AG20443 (cell line): ENCODE measurements at places on chromosomes 3 and 15.

- peak; percentile 94 for DNase-seq
Observed at GRCh38 chr3:133895208-133896001, at the start of gene RAB6B. RAB6B (minus strand) TSS chr3:133895882; CDS start chr3:133895466, 416 bp downstream.

- no peak for DNase-seq
Observed at GRCh38 chr3:17775073-17775472, 32.6 kb upstream of the TBC1D5 start.

DNA sequence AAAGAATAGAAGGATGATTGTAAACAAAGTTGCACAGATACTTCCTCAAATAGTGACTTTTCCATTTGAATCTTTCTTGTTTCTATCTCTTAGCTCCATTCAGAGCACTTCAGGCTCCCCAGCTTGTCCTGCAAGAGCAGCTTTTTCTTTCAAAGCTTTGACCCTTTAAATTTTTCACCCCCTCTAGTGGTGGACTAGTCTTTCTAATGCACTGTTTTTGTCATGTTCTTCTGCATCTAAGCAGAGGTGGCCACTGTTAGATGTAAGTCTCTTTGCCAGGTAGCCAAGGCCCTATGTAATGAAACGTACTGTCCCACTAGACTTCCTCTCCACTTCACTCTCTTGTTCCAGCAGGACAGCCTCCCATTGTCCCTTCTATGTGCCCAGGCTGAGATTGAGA, 74.0 kb upstream of the MANF start:
- peak; percentile 46 for DNase-seq

DNA sequence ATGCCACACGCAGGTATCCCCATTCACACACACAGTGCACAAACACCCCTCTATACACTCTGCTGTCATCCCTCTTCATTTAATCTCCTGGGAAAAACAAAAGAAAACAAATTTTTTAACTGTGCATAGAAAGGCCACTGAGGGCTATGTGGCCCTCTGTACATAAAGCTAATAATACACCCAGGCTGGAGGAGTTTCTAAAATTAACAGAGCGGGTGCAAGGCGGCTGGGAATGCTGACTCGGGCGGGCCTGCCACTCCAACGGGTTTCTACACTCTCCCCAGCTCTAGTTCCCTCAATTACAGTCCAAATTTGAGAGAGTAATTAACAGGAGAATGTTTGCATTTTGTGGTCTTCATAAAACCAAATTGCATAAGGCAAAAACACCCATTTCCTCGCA, 23.1 kb downstream of the HCN4 start:
- no peak for DNase-seq

DNA sequence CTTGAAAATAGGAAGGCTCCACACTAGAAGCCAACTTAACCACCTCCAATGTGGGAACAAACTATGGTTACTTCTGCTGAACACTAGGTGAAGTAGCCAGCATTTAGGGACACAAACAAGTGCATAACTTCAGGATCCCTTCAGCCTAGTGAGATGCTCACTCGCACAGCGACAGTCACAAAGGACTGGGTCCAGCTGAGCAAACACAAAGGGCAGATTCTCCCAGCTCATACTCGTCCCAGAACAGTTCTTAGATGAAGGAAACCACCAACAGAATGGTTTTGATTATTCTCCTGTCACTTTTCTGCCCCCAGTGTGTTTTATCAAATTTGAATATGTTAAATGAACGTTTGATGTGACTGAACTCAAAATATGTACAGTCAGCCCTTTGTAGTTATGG, 201.6 kb downstream of the KCNAB1 start:
- no peak for DNase-seq

GRCh38 chr15:33675246-33675645, 293.1 kb upstream of the CHRM5 start:
- DNase-seq, result peak; percentile 28

DNA sequence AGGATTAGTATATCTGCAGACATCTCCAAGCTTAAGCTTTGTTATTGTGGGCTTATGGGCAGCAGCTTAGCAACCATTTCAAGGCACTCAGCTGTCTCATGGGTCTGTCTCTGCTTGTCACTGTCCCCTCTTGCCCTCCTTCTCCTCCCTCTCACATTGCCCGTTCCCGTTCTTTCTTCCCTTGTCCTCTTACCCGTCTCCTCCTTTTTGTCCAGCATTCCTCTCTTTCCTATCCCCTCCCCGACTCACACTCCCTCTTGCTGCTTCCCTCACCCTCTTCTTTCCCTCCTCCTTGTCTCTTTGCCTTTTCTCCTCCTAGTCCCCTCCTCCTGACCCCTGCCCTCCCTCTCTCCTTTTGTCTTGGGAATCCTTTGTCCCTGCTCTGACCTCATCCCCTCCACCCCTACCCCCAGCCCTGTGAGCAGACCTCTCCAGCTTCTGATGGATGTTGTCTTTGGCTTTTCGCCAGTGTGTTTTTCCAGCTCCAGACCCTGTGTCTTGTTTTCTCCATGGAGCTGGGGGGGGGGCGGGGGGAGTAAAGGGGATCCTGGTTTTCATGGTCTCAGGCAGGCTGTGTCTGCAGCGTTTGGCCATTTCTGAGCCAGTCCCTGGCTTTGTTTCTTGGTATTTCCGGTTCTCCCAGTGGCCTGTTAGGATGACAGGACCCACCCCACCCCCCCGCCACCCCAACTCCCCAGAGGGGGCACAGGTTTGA, 47.9 kb upstream of the TRAK1 start:
- DNase-seq, result peak; percentile 53

GRCh38 chr15:38129531-38130204, 123.0 kb upstream of the SPRED1 start:
- DNase-seq, result peak; percentile 83

- DNase-seq, result no peak
Observed at GRCh38 chr15:73357999-73358665, 10.6 kb downstream of the HCN4 start.

DNA sequence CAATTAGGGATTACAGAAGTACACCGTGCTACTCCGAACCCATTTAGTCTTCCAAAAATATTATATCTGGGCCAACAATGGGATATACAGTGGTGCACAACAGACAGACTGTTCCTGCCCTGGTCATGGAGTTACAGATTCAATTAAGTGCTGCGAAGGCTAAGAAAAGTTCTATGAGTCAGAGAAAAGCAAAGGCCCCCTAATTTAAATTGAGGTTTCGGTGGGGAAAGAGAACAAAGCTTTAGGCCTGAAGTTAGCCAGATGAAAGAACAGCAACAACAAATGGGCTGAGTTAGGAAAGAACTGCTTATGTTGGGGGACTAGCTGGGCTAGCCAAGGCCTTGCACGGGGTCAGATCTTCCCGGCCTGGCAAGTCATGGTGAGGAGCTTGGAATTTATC, 131.8 kb downstream of the MDFIC2 start:
- no peak for DNase-seq

- DNase-seq, result no peak
Observed at GRCh38 chr3:15263120-15263519, 57.1 kb downstream of the CAPN7 start.

- no peak for DNase-seq
Observed at GRCh38 chr3:131692356-131692755, 189.6 kb upstream of the MRPL3 start.

GRCh38 chr15:83030021-83030420, 18.6 kb upstream of the C15orf40 start:
- no peak for DNase-seq

DNA sequence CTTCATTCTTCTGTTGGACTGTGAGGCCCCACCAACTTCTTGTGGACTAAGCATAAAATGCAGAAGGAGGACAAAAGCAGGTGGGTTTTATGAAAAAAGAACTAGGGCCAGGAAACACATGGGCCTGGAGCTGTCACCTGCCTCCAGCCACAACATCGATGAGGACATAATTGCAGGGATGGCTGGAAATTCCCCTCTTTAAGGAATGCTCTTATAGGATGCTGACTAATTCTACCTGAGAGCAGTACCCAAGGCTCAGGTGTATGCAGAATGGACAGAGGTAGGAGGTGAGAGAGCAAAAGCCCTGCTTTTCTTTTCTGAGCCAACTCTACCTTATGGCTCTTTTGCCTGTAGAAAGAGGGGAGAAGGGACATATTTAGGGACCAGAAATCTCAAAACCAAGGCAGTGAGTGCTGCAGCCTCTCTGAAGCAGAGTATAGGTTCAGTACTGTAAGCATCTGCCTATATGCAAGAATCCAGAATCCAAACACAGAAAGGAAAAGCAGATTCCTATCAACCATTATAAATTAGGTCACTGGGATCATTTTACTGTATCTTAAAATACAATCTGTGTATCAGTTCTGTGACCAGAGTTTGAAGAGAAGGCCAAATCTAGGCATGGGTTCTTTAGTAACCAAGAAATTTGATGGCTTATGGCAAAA, 205.3 kb upstream of the WNT5A start:
- DNase-seq, result no peak

GRCh38 chr3:178002113-178002512, 534.1 kb upstream of the KCNMB2 start:
- DNase-seq, result no peak

GRCh38 chr3:187742351-187743171, 2.7 kb downstream of the BCL6 start:
- no peak for DNase-seq

GRCh38 chr3:69560116-69560515, 174.2 kb upstream of the FRMD4B start:
- DNase-seq, result no peak

DNA sequence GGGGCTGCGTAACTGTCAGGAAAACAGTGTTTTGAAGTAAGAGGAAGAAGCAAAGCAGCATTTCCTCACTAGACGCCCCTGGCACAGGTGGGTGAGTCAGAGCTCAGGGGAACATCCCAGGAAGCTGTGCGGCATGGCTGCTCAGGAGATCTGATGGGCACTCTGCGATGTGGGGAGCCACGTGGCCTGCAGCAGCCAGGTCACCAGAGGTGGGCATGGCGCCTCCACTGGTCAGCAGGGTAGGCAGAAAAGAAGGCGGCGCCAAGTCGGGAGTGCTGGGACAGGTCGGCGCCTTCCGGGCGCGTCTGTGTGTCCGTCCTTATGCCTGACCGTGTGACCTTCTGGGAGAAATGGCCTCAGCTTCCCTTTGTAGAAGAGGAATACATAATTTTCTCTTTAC, 249.9 kb upstream of the ST8SIA2 start:
- DNase-seq, result no peak

DNA sequence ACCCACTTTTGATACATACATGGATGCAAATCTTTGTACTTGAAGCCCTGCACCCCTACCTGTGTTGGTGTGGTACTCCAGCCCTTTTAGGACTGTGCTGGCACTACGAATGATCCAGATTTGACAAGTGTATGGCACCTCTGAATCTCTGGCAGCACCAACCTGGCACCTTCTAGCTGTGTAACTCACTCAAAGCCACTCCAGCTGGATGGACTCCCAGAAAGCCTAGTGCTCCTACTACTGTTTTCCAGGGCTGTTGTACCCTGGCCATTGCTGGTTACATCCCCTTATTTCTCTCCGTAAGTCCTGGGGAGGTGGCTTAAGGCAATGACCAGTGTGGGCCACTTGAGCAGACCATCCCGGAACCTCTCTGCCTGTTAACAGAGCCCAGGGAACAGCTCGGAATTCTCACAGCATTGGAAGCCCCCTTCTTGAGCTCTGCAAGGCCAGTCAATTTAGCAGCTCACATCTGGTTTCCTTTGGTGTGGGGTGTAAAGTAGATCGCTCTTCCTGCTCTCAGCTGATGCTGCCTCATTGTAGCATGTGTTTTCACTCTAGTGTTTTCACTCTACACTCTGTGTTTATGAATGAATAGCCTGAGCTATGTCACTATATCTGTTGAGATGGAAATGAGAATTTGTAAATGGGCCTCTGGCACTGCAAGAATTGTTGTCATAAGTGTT, 12.2 kb downstream of the CALML4 start:
- DNase-seq, result no peak

GRCh38 chr3:110646055-110646454, 425.6 kb upstream of the NECTIN3 start:
- DNase-seq, result no peak

GRCh38 chr3:38500688-38501417, 4.7 kb downstream of the EXOG start:
- no peak for DNase-seq

- no peak for DNase-seq
Observed at GRCh38 chr3:56591262-56591661, 34.3 kb downstream of the CCDC66 start.

DNA sequence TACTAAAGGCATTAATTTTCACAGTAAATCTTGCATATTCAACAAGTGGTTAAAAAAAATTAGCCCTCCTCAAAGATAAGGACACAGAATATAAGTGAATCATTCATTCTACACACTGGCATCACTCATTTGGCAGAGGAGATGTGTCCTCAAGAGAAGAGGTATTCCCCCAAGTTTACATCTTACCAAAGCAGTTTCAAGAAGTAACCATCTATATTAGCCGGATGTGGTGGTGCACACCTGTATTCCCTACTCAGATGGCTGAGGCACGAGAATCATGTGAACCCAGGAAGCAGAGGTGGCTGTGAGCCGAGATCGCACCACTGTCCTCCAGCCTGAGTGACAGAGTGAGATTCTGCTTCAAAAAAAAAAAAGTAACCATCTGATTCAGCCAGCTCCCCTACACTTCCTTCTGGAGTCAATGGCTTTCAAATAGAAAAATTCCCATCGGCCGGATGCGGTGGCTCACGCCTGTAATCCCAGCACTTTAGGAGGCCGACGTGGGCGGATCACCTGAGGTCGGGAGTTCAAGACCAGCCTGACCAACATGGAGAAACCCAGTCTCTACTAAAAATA, 15.4 kb downstream of the RAF1 start:
- no peak for DNase-seq

DNA sequence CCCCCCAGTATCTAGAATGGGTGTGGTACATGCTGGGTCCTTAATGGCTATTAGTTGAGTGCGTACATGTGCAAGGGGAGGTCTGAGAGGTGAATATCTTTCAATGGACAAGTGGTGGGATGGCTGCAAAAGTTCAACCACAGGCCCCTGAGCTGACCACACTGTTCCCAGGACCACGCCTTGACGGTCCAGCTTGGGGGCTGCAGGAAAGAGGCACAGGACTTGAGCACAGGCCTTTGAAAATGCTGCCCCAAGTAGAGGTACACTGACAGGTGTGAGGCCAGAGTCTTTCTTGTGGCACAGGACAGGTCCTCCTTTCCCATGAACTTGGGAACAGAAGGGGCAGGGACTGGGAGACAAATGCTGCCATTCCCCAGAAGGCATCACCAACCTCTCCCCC, 24.0 kb downstream of the AMOTL2 start:
- no peak for DNase-seq

DNA sequence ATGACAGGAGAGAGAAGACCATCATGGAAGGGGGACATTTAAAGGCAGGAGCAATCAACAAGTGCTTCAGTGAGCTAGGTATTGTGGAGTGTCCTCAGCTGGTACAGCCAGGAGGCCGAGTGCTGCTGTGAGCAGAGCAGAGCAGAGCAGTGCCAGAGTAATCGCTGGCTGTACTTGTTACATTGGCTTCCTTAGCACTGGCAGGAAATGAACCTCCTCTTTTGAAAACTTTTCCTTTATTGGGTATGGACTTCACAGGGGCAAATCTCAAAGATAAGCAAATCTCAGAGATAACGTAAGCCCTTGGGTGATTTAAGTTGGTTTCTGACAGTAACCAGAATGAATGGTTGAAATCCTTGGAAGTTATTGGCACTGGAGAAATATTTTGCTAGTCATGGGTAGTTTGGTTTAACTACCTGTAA, 2.1 kb downstream of the SH3GL3 start:
- no peak for DNase-seq

- DNase-seq, result no peak
Observed at GRCh38 chr3:1230920-1231319, 138.1 kb downstream of the CNTN6 start.
